ENCODE measurements at places on chromosomes 16 and 17.

DNA sequence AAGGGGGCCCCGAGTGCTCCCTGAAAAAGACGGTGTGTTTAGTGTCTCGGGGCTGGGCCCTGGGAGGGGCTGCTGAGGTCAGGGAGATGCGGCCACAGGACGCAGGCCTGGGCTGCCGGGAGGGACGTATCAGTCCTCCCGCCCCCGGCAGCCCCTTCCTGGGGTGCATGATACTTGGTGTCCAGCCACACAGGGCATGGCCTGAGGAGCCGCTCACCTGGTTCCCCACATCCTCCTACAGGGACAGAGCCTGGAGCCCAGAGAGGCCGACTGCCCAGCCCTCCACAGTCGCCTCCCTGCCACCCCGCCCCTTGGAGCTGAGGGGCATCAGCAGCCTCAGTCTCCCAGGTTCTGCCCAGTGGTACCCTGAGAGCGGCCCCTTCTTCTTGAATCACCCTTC, 12.0 kb upstream of the DEF8 start:
- no peak for DNase-seq

GRCh38 chr17:81346090-81346907, 49.0 kb upstream of the BAHCC1 start:
- peak; percentile 100 for DNase-seq

DNA sequence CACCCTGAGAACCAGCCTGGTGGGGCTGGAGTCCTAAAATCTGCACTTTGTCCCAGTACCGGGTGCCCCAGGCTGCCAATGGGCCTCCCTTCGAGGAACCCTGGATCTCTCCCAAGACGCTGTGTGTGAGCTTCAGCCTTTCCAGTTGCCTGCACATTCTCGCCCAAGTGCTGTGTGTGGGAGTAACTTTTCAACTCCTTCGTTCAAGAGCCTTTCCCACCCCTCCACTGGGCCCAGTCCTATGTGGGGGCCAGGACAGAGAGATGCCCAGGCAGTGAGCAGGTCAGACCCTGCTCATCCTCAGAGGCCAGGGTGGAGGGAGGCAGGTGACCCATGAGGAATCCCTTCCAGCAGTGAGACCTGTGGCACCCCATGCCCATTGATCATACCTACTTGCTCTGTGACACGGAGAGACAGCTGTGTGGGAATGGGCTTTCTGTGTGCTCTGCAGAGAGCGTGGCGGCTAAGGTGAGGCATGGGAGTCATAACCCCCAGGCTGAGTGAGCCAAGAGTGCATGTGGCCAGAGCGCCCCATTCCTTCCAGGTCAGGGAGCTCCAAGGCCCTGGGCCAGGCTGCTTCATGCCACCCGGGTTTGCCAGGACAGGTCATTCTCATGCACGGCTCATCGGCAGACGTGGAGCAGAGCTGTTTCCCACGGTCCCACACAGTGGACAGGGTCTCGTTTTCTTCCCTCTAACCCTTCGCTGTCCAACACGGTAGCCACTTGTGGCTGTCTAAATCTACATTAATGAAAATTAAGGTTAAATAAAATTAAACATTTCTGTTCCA, 154.4 kb downstream of the CLEC16A start:
- DNase-seq, result no peak

DNA sequence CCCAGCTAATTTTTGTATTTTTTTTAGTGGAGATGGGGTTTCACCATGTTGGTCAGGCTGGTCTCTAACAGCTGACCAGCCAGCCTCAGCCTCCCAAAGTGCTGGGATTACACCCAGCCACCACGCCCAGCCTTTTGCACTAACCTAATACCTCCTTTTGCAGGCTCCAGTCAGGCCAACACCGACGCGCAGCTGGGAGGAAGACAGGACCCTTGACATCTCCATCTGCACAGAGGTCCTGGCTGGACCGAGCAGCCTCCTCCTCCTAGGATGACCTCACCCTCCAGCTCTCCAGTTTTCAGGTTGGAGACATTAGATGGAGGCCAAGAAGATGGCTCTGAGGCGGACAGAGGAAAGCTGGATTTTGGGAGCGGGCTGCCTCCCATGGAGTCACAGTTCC, 2.0 kb downstream of the TRPV2 start:
- DNase-seq, result no peak
